AML-193 (cell line): ENCODE measurements at places on chromosomes 3 and 15.

- DNase-seq, result no peak
Observed at GRCh38 chr15:101081900-101082299, 162.7 kb downstream of the LRRK1 start.

DNA sequence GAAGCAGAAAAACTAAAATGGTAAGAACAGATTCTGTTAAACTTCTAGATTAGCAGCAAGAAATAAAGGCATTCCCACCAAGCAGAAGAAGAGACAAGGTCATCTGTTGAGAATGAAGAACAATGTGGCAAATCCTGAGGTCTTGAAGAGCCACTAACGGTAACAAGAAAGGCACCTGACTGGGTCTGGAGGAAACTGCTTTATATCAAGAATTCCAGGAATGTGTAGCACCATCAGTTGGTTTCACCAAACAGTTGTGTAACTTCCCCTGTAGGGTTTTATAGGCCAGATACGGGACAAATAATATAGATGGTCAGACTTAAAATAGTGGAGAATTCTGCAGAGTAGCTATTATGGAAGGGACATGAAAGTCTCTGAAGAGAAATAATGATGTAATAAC, 57.3 kb downstream of the ACAP2 start:
- DNase-seq, result no peak

DNA sequence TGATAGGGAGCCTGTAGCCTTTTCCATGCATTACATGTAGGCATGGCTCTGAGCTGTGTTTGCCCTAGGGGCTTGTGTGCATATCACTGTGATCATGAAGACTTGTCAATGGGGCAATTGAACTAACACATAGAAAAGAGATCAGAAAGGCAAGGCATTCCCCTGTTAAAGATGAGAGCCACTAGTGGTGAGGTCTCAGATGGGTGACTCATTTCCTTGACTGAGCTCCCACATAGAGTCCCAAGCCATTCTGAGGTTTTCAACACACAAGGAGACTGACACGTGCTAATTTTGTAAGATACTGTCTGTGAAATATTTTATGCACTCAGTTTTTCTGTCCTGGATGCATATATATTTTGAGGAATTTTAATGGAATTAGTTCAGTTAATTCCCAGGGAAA, 53.8 kb downstream of the SAMMSON start:
- DNase-seq, result no peak

DNA sequence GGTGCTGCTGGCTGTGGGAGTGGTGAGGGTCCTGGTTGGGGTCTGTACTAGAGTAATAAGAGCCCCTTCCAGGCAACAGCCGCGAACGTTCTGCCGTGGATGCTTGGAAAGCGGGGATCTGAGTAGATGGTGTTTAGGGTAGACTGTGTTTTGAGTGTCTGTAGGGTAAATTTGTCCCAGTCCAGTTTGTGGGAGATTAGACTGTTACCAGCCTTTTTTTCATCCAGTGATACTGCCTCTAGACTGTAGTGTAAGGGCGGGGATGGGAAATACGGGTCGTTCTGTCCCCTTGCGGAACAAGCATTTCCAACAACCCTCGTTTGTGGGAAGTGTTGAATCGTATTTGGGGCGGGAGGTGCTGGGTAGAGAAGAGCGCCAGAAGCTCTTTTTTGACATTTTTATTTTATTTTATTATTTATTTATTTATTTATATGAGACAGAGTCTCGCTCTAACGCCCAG, 424 bp downstream of the HAUS2 start:
- DNase-seq, result peak; percentile 41

DNA sequence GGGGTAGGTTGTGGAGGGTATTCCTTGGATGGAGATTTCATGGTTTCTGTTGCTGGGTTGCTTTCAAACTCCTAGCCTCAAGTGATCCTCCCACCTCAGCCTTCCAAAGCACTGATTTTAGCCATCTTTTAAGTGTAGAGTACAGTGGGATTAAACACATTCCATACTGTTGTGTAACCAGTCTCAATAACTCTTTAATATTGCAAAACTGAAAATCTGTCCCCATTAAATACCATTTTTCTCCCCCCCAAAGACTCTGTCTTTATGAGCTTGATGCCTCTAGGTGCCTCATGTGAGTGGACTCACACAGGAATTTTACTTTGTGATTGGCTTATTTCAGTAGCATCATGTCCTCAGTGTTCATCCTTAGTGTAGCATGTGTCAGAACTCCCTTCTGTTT, 74.7 kb upstream of the ATP10A start:
- DNase-seq, result no peak
